ENCODE measurements at places on chromosomes 1 and 21.

GRCh38 chr21:32712641-32713040 lies 15.2 kb downstream of the SYNJ1 start:
- DNase-seq: no peak

GRCh38 chr1:202553560-202554038 lies 156.7 kb downstream of the SYT2 start:
- DNase-seq: no peak

DNA sequence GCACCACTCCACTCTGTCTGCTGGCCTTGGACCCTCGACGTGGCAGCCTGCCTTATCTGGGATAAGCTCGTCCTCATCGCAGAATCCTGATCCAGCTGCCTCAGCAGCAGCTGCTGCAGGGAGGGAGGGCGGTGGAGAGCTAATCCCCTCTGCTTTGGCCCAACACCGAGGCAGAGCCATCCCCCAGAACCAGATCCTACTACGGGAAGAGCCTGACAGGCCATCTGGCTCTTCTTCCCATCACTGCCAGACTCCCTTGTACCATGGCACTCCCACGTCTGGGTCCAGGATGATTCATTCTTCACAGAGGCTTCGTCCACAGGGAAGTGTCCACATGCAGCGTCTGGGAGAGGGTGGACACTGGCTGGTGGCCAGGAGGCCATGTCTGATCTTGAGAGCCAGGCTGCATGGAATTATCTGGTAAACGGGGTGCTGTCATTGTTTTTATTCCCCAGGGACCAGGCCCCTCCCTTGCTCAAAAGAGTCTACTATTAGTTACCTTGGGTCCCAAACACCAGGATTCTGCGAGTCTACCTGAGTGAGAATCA lies 14.6 kb upstream of the PKP1 start:
- no peak for DNase-seq

- no peak for DNase-seq
Observed at GRCh38 chr1:231924180-231924579, 297.6 kb downstream of the DISC1 start.

- no peak for DNase-seq
Observed at GRCh38 chr1:230823426-230823825, 44.9 kb downstream of the C1orf198 start.

- DNase-seq: no peak
Observed at GRCh38 chr1:192635939-192636338, at the start of gene RGS13. TSS of gene RGS13 (plus strand) at chr1:192636147. CDS start at chr1:192644335, 8,188 bp downstream.

- no peak for DNase-seq
Observed at GRCh38 chr1:111907321-111907720, 82.1 kb downstream of the KCND3 start.

DNA sequence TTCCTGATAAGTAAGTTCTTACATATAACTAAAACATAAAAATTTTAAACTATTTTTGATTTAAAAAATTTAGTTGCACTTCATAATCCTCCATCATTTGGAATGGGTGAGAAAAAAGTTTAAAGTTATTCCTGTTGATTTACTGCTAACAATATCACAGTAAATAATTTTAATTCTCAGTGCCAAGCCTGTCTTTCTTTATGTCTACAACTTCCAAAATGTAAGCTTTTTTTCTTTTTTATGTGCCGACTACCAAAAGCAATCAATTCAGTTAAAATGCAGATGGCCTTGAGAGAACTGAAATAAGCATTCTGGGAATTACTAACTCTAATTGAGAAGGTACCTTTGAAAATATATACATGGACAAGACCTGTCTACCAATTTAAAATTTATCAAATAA lies 1224.3 kb upstream of the B3GALT2 start:
- DNase-seq: no peak

- no peak for DNase-seq
Observed at GRCh38 chr1:71276466-71276865, 195.6 kb upstream of the ZRANB2 start.

GRCh38 chr1:61569303-61569621 lies 155.7 kb downstream of the TM2D1 start:
- DNase-seq: no peak

DNA sequence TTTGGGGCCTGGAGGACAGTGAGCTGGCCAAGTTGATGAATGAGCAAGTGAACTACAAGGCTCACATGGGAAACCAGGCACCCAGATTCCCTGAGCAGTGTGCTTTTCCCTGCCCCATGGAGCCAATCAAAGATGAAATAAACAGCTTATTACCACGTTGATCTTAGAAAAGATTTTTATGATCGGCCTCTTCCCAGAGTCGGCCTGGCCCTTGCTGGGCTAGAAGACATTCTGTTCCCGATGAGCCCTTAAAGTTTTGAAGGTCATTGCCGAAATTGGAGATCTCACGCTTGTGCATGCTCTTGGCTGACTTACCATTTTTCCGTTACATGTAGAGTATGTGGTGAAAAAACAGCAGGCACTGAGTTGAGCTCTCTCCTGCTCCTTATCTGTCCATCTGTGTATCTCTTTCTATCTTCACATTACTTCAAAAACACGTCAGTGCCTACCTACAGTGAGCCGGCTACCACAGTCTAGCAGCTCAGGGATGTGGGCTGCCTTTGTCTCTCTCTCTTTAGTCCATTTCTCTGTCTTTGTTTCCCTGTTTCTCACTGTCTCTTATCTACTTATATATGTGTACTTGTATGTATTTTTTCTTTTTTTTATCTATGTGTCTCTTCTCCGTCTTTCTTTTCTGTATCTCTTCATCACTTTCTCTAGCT lies 248.8 kb upstream of the USP24 start:
- no peak for DNase-seq

DNA sequence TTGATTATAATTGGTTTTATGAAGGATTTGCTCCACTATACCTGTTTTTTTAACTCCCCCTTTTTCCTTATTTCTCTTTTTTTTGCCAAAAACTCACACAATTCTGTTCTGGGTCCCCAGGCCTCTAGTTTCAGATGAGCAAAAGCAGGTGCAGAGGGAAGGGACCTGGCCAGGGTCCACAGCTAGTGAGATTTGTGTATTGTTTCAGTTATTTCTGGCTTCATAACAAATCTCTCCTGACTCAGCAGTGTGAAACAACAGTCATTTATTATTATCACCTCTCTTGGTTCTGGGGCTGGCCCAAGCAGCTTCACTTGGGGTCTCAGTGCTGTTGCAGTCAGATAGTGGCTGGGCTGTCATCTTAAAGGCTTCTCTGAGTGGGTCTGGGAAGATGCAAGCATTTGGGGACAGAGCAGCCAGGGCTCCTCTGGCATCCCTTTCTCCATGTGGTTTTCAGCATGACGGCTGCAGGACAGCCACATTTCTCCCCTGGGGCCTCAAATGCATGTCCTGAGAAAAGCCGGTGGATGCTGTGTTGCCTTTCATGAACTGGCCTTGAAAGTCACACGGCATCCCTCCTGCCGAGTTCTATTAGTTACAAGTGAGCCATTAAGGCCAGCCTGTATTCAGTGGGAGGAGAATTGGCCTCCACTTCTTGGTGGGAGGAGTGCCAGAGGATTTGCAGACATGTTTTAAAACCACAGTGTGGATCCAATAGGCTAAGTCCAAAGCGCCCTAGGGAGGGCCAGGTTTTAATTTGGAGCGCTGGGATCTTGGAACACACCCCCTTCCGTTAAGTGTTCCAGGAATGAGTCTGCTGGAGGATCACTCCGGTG lies 137.1 kb downstream of the CAMTA1 start:
- DNase-seq: no peak

DNA sequence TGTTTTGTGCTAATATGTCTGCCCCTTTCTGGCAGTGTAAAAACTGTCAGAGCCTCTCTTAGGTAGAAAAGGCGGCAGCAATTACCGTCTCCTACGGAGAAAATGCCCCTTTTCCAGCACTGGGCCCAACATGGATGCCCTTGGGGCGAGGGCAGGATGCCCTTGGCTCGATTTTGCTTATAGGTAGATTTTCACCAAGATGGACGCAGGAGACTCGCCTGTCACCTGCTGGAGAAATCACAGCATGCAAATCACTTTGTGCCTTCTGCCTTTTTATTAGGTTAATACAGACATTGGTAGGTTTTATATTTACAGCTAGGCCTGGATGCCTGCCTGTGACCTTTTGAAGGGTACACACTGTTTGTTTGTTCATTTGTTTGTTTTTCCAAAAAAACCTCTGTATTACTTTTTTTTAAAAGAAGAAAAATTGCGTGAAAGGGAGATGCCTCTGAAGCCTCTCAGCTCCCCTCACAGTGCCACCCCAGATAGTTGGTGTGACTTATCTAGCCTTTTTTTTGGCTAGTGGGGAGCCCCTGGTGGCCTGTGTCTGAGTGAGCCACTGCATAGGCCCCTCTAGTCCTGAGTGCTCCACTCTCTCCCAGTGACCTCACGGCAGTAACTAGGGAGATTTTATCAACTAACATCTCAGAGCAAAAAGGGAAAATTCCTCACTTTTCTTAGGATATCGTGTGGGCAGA lies 2.5 kb downstream of the ATP1B1 start:
- no peak for DNase-seq

DNA sequence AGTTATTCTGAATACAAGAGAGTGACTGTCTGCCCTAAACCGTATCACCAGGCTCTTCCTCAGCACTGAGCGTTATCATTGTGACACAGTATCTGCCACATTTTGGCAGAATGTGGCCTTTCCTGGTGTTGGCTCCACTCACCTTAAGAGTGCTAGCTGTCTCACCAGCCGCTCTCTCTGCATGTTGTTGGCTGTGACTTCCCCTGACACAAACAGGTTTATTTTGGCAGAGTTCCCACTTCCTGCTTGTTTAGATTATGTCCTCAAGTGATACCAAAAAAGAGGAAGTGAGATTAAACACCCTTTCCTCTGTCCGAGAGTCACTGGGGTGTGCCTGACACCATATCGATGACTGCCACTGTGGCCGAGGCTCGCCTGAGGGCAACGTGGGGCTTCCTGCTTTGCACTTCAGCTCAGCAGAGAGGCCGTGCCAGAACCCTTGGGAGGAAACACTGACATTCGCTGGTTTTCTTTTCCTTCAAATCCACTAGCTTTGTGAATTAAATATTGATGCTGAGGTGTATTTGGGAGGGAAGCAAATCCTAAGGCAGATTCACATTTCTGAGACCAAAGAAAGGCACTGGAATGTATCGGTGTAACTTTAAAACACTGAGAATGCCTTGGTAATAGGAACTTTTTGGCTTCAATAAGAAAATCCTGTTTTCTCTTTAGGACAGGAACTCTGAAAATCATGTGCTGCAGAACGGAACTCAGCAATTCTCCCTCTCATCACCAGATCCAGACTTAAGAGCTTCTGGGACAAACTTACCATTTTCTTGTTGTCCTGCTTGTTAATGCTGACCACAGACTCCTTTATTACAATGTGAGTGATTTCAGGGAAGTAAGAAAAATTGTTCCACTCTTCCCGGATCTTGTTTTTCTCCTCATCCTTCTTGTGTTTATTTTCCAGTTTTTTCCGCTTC lies 102.1 kb downstream of the JAK1 start:
- no peak for DNase-seq

GRCh38 chr21:39363607-39364555 lies 15.0 kb upstream of the HMGN1 start:
- DNase-seq: no peak

DNA sequence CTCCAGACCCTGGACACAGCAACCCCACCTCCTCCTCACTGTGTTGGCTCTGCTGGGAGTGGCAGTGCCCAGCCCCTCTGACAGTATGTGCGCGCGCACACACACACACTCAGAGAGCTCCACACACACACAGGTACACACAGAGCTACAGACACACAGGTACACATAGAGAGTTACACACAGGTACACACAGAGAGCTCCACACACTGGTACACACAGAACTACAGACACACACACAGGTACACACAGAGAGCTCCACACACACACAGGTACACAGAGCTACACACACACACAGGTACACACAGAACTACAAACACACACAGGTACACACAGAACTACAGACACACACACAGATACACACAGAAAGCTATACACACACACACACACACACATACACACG lies 6.3 kb upstream of the PRKCZ start:
- no peak for DNase-seq

GRCh38 chr1:206963740-206964139 lies 6.5 kb downstream of the FCAMR start:
- no peak for DNase-seq

- DNase-seq: no peak
Observed at GRCh38 chr1:180181048-180181447, 26.4 kb downstream of the QSOX1 start.

DNA sequence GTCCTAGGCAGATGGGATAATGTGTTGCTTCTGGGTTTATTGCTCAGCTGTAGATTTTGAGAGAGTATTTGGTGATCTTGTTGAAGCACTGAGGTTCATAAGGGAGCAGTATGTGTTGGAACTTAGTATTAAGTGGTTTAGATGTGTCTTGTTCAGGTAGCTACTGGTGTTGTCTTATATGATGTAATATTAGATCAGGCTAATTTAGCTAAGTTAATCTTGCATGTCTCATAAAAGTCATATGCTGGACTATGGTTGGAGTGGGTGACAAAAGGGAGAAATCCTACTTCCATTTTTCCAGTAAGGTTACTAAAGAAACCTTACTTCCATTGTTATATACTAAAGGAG lies 196.4 kb downstream of the CLEC20A start:
- DNase-seq: no peak

DNA sequence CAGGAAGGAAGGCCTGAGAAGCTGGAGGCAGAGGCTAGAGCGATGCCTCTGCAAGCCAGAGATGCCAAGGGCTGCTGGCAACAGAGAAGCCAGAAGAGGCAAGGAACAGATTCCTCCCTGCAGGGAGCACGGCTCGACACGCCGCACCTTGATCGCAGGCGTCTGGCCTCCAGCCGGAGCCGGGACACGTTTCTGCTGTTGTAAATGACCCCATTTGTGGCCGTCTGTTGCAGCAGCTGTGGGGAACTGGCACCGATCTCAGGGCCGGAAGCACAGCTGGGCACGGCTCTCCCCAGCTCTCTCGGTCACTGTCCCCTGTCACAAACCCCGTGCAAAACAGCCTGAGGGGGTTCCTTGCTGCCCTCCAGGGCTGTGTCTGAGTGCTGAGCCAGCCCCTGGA lies 59.6 kb downstream of the SIK1 start:
- no peak for DNase-seq

DNA sequence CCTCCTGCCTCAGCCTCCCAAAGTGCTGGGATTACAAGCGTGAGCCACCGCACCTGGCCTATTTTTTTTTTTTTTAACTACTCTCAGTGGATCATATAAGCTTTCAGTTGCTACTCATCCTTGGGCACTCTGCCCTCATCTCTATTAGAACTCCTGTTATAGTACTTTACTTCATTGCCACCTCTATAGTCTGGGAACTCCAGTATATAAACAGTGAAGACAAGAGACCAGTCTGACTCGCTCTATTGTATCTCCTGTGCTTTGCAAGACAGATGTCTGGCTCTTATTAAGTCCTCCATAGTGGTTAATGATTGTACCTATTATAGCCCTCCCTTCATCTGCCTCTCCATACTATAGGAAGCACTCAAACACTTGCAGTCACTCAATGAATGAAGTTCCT lies 15.1 kb downstream of the KHDRBS1 start:
- DNase-seq: no peak

GRCh38 chr1:178030467-178030866 lies 60.6 kb upstream of the SEC16B start:
- DNase-seq: no peak

Data from mesothelial cell of epicardium (in vitro differentiated cells).